Erythroblast (primary cell): ENCODE measurements at places on chromosomes 4 and X.

DNA sequence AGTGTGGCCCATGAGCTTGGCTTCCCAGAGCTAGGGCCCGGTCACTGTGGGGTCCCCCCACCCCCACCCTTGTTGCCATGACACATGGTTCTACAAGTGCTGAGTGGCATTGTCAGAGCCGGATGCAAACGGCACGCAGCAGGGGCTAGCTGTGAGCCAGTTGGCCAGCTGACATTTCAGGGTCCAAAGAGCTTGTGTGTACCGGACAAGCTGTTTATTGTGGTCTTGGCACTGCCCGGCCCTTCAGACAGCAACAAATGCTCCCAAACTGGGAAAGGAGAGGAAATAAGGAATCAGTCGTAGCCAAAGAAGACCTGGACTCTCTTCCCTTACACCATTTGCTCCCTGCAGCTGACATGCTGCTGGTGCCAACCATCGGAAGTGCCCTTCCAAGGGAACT, 36.8 kb downstream of the TSC22D3 start:
- DNase-seq = no peak

DNA sequence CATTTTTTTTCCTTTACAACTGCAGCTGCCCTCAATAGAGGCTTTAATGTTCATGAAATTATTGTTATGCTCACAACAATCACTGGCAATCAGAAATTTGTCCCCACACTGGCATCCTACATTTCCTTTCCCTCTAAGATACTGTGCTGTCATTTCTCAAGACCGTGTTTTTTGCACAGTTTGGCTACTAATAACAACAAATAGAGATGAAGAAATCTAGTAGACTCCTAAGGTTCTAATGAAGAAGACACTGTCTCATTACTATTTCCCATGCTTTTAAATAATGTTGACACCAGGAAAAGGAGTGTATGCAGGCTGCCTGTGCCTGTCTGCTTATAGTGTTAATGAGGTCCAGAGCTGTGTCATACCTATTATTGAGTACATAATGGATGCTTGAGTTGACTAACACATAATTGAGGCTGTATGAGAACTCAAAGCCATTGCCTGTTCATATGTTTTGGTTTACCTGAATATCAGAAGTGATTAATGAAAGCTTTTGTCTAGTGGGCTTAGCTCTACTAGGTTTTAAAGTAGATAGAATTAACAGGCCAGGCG, 1.5 kb upstream of the EIF4E start:
- no peak for DNase-seq

DNA sequence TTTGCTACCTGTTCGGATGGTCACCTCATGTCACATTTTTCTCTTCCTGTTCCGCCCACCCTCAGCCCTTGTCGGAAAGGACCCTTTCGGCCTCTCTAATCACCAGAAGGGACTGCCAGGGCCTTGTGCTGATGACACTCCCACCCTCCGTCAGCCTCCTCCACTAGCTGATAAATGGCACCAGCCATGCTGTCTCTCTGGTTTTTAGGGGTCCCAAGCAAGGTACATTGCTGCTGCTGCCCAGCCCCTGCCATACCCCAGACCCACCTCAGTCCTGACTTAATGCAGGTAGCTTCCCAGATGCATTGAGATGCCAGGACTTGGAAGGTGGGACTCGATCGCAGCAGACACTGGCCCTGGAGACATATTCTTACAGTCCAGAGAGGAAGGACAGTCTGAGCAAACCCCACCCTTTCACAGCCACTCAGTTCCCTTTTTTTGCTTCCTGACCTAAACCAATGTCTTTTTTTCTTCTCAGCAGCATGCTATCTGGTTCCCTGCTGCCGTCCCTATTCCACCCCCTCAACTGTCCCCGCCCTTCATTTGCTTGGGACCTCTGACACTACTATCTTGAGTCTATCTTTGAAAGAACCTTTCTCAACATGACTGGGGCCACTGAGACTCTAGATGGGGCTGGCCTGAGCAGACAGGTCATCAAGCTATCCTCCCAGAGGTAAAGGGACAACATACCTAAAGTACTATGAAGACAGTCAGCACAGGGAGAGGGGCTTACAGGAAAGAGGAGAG, at the start of gene BTK:
TSS of gene BTK (minus strand) at position 397 of the 747 bp plus-strand sequence. CDS start 10,907 bp downstream, outside the sequence.
- peak; percentile 75 for DNase-seq

DNA sequence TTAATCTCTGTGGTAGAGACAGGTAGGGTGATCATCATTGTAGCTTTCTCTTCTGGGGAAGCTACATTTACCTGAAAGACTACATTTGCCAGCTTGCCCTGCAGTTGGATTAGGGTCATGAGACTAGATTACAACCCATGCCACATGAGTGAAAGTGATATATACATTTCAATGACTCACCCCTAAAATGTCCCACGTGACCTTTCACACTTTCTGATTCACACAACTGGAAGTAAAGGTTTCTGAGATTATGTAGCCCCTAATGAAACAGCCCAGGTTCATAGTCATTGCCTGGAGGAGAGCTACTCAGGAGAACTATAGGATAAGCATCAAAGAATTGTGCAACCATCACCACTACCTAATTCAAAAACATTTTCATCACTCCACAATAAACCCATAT, 17.8 kb downstream of the PDCL2 start:
- no peak for DNase-seq

- DNase-seq = no peak
Observed at GRCh38 chr4:109547394-109547793, 12.7 kb upstream of the MCUB start.

- peak; percentile 66 for DNase-seq
Observed at GRCh38 chr4:176340871-176341685, 21.3 kb downstream of the SPCS3 start.

DNA sequence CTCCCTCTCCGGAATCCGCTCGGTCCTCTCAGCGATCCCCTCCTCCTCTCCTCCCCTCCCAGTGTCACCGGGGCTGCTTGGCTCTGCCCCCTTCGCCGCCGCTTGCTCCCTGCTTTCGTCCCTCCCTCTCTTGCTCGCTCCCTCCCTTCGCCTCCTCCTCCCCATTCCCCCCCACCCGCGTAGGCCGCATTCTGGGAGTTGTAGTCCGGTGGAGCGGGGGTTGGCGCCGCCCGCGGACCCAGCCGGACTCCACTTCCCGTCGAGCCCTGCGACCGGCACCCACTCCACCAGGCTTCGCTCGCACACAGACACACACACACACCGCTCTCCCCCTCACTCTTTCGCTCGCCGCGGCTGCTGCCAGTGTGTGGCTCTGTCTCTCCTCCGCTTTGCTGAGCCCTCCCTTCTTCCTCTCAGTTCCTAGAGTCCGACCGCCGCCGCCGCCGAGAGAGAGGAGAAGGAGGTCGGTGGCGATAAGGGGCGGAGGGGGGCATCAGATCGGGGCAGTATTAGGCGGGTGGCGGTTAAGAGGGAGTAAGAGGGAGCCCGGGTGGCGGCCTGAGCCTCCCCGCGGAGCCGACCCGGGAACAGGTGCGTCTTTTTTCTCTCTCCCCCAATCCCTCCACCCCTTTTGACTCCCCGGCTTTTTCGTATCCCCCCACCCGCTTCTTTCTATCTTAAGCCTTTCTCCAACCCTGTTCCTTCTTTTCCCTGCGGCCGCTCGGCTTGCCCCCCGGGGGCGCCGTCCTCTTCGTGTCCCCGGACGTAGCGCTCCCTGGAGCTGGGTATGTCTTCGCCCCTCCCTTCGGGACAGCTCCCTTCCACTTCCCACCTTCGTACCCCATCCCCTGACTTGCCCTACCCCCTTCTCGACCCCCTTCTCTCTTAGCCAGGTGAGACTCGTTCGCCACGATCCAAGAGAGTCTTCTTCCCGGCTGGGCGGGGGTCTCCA, at the start of gene BCORL1:
TSS of gene BCORL1 (plus strand) at position 336 of the 952 bp plus-strand sequence. CDS start 22,597 bp downstream, outside the sequence.
- DNase-seq = peak; percentile 89

- no peak for DNase-seq
Observed at GRCh38 chr4:55251342-55251741, 94.7 kb upstream of the SRD5A3 start.

GRCh38 chr4:77040854-77041725, 34.7 kb downstream of the CCNI start:
- DNase-seq = no peak

- DNase-seq = no peak
Observed at GRCh38 chrX:16934185-16934584, 12.3 kb upstream of the REPS2 start.

GRCh38 chr4:7770224-7771050, 169.2 kb downstream of the AFAP1 start:
- peak; percentile 7 for DNase-seq

GRCh38 chrX:68870357-68870756, 41.5 kb downstream of the EFNB1 start:
- no peak for DNase-seq

DNA sequence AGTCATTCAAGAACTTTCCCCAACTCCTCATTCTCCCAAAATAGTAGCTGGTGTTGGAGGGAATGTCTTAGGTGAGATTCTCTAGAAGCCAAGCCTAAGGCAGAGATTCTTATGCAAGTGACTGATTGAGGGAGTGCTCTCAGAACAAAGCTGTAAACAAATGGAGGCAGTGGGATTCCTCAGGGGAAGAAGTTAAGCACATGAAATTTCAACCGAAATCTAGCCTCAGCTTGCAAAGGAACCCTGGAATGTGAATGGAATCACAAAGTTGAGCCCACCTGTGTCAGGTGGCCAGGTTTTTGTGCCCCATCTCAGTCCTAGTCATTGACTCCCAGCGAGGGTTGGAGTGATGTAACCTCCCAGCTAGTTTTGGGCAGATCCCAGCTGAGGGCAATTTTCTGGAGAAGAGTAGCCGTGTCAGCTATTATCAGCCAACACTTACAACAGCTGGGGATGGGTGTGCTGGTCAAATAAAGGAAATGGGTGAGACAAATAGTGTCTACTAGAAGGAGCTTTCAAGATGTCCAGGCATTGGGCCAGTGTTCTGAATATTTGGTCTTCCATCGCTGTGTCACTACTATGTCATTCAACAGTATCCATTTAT, 29.7 kb upstream of the FGF2 start:
- peak; percentile 50 for DNase-seq

- DNase-seq = no peak
Observed at GRCh38 chrX:45134775-45135174, 65.9 kb downstream of the DIPK2B start.

GRCh38 chr4:2247128-2248043, 5.5 kb upstream of the HAUS3 start:
- no peak for DNase-seq

DNA sequence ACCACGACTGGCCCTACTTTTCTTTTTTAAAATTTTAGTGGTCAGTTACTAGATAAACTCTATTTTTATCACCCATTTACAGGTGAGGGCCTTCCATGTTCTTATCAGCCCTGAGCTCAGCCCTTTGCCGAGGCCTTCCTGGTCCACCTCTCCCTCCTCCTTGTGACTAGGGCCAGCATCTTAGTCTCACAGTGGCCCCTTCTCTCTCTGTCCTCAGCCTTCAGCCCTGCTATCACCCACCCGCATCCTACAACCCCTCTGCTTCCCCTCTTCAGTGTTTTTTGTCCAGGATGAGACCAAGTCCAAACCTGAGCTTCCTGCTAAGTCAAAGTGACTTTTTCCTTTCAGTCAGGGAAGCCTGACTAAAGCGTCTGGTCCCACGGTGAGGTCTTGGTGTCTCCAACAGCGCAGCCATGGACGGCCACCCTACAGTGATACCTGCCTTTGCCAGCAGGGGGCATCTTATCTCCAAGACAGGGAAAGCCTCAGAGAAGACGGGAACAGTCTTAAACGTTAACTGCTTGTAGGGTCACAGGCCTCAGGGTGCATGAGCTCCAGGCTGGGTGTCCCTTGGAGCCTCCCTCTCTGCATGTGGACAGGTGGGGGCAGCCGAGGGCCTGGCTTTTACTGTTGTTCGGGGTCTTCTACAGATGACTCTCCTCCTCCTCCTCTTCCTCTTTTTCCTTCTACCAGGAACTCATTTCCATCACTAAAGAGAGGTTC, 11.7 kb upstream of the GAGE10 start:
- DNase-seq = peak; percentile 69

DNA sequence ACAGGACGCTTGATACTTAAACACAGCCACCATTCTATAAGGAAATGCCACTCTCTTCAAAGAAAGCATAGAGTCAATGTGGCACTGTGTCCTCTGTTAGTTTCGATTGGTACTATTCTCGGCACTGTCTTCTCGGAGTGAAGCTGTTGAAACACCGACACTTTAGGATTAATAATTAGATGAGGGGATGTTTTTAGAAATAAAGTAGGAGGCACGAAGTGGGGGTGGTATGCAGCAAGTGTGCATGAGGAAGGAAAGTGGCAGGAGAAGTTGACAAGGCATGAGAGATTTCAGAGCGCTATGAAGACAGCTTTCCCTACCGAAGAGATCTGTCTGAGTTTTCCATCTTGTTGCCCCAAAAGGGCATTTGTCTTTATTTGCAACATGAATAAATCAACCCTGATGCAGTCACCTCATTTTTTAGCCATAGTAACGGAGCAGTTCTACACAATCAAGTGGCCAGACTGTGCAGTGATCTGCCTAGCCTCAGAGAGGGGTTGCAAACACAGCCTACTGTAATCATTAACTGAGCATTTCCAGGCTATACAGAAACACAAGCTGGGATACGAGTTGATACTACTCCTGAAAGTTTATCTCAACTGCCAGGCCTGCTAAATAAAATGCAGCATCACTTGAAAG, 8.3 kb downstream of the GPRIN3 start:
- peak; percentile 83 for DNase-seq

DNA sequence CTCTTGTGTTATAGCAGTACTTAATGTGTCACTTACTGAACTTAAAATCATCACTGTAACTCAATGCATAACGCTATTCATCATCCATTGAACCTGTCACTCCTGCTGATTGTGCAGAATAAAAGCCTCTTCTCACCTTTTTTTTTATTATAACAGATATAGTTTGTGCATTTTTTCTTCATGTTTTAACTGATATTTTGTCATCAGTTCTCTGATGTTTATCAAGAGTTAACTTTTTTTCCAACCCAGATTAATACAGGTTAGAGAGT, 100.4 kb downstream of the SLIT2 start:
- DNase-seq = no peak

DNA sequence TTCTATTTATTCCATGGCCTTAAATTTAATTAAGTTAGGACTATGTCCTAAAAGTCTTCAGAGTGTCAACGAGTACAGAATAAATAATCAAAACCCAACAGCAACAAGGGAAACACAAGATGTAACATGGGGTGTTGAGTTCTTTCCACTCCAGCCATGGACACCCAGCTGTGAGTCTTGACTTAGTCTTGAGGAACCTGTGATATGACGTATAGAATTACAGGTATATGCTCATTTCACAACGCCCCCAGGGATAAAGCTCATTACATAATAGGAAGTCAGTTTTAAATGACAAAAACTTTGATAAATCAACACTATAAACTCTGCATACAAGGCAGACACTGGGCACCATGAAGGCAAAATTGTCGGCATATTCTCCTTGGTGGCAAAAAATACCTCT, 200.0 kb upstream of the CASK start:
- DNase-seq = no peak

- no peak for DNase-seq
Observed at GRCh38 chr4:17490575-17491059, 21.3 kb downstream of the QDPR start.

DNA sequence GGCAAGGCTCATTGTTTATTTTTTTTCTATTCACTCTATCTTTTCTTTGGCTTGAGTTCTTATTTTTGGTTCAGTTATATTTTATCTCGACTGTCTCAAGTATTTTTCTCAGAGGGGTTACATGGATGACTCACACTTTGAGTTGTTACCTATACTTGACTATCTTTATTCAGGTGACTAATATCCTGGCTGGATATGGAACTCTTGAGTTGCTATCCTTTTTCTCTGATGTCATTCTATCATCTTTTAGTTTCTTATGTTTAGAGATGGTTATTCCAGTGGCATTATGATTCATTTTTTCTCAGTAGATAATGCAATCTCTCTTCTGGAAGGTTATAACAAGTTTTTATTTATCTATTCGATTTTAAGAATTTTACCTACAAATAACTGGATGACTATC, 117.9 kb downstream of the COX18 start:
- DNase-seq = no peak
